ENCODE measurements at places on chromosomes 4 and X.

DNA sequence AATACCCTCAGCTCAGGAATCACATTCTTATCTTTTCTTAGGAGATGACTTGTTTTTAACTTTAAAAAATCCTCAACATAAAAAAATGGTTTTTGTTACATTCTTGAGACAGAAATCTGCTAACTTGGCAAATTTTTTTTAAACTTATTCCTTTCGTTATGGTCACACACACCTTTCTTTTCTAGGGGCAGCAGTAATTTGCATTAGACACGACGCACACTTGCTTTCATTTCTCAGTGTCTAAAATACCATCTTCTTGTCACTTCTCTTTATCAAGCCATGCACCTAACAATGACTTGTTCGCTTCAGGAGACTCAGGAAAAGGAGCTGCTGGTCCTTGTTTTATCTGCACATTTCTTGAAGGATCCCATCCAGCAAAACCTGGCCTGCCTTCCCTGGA, 112.6 kb upstream of the TBL1X start:
- no peak overlapping the region for H3K4me3 ChIP-seq
- DNase-seq: no peak
- no peaks in the 10 kb centered on the region for H3K4me1 ChIP-seq
- H3K36me3 ChIP-seq: no peaks in the 10 kb centered on the region
- peak overlapping the region; percentile 0 for H3K27ac ChIP-seq

GRCh38 chr4:108649863-108650211, 562 bp upstream of the OSTC start:
- peaks cover 23% of the 10 kb centered on the region for H3K4me1 ChIP-seq
- H3K4me3 ChIP-seq: peak overlapping the region; percentile 86
- H3K27me3 ChIP-seq: no peaks in the 10 kb centered on the region
- no peak for DNase-seq
- H3K36me3 ChIP-seq: no peaks in the 10 kb centered on the region
- no peak overlapping the region for H3K27ac ChIP-seq

DNA sequence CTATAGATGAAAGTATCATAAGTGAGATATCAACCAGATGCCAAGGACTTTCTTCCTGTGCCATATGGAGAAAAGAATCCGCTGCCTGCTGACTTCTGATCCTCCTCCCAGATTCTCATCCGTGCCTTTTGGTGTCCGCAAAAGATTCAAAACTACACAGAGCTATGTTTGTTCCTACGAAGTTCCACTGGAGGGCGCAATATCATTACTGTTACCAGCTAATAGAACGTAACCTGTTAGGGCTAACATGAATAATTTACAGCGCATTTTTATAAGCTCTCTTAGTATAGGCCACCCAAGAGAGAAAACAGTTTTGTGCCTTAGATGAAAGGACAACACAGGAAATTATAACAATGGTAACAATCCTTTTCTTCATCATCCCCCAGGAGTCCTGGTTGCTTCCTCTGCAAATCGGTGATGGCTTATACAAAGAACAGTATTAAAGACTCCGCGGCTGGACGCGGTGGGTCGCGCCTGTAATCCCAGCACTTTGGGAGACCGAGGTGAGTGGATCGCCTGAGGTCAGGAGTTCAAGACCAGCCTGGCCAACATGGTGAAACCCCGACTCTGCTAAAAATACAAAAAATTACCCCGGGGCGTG, 22.8 kb upstream of the CENPVL3 start:
- H3K36me3 ChIP-seq: no peaks in the 10 kb centered on the region
- no peak for DNase-seq
- no peak overlapping the region for H3K4me3 ChIP-seq
- H3K27ac ChIP-seq: no peak overlapping the region
- H3K27me3 ChIP-seq: no peaks in the 10 kb centered on the region

GRCh38 chr4:169437299-169438047, 166.7 kb upstream of the SH3RF1 start:
- peaks cover 27% of the 10 kb centered on the region for H3K4me1 ChIP-seq
- no peak overlapping the region for H3K27ac ChIP-seq
- no peaks in the 10 kb centered on the region for H3K27me3 ChIP-seq
- no peaks in the 10 kb centered on the region for H3K36me3 ChIP-seq
- DNase-seq: no peak

- no peak overlapping the region for H3K27ac ChIP-seq
- no peaks in the 10 kb centered on the region for H3K36me3 ChIP-seq
- H3K4me1 ChIP-seq: no peaks in the 10 kb centered on the region
- no peak overlapping the region for H3K4me3 ChIP-seq
- no peaks in the 10 kb centered on the region for H3K27me3 ChIP-seq
Measured at GRCh38 chr4:57360681-57361080, 250.5 kb upstream of the IGFBP7 start.

DNA sequence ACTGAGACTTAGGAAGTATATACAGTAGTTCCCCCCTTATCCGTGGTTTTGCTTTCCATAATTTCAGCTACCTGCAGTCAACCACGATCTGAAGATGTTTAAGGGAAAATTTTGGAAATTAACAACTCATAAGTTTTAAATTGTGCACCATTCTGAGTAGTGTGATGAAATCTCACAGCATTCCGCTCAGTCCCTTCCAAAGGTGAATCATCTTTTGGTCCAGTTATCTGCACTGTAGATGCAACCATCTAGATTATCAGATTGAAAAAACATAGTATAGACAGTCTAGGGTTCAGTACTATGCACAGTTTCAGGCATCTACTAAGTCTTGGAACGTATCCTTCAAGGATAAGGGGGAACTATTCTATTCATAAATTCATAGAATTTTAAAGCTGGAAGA, 109.0 kb downstream of the ANXA3 start:
- no peak overlapping the region for H3K27ac ChIP-seq
- no peak for DNase-seq
- no peak overlapping the region for H3K4me3 ChIP-seq
- no peaks in the 10 kb centered on the region for H3K4me1 ChIP-seq
- no peaks in the 10 kb centered on the region for H3K36me3 ChIP-seq
- no peaks in the 10 kb centered on the region for H3K27me3 ChIP-seq

All from right lobe of liver (tissue), 6 donors.